ENCODE measurements at places on chromosomes 13 and 19.

DNA sequence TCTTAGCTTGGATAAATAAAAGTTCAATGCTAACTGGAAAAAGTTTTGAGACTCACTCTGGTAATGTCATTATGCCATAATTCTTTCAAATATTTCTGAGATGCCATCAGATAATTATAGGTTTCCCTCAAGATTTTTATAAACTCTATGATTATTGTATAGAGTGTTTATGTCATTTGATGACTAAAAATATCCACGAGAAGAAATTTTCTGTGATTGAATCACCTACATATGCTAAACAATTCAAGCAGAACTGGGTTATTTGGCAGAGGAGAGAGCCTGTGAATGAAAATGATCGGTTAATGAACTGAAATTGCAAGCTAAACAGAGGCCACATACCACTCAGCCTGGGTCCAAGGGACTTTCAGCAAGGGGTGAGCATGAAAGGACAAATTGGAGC is 92.6 kb upstream of the TSC22D1 start:
- no peak for DNase-seq

DNA sequence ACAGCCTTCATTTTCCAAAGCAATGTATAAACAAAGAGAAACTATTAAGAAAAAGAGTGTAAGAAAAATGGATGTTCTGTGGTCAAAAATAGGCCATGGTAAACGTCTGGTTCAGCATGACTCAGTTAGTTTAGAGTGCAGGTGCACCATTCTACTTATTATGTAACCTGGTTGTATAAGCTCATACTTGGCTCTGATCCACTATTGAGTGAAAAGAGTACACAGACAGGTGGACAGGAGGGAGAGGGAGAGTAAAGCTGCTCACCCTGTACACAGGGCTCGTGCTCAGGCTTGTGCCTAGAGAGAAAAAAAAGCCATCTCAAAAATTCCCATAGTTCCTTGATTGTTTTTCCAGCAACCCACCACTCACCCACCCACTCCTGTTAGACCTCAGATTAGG is 85.8 kb upstream of the ZNF91 start:
- DNase-seq = no peak

DNA sequence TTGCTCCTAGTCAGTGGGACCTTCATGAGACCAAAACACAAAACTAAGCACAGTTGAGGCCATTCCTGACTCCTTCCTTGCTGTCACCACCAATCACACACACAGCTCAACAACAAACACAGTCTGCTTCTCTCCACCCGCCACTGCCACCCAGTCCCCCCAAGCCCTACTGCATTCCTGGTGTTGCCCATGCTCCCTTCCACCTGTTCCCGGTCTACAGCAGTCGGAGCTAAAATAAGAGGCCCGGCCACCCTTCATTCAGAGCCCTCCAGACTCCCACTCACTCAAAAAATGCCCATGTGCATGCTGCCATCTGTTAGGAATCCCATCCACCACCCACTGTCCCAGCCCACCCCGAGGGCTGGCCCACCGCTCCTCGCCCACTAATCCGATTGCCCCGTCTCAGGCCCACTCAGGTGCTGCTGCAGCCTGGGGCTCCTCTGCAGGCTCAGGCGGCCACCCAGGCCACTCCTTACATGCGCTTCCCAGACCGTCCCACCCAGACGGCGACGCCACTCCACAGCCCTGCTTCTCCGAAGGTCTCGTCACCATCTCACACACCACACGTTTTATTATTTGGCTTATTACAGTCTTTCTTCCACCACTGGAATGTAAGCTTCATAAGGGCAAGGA is 127.6 kb downstream of the RNF17 start:
- DNase-seq = no peak

- DNase-seq = no peak
Observed at GRCh38 chr13:102945324-102945815, 99.5 kb downstream of the ERCC5 start.

- peak; percentile 39 for DNase-seq
Observed at GRCh38 chr19:861756-862580, 2.5 kb downstream of the CFD start.

GRCh38 chr19:11574689-11575088 is 2.8 kb downstream of the ACP5 start:
- DNase-seq = no peak

DNA sequence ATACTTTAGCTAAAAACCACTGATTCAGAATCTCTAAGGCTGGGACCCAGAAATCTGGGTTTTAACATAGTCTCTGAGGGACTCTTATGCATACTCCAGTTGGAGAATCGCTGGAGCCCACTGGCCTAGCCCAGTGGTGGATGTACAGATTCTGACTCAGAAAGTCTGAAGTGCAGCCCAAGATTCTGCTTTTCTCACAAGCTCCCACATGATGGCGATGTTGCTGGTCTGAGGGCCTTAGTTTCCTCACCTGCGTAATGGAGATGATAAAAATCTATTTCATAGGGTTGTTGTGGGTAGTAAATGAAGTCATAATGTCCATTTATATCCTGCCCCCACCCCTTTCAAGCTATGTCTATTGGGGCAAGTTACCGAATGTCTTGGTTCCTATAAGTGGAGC is 7.7 kb upstream of the CDADC1 start:
- no peak for DNase-seq

DNA sequence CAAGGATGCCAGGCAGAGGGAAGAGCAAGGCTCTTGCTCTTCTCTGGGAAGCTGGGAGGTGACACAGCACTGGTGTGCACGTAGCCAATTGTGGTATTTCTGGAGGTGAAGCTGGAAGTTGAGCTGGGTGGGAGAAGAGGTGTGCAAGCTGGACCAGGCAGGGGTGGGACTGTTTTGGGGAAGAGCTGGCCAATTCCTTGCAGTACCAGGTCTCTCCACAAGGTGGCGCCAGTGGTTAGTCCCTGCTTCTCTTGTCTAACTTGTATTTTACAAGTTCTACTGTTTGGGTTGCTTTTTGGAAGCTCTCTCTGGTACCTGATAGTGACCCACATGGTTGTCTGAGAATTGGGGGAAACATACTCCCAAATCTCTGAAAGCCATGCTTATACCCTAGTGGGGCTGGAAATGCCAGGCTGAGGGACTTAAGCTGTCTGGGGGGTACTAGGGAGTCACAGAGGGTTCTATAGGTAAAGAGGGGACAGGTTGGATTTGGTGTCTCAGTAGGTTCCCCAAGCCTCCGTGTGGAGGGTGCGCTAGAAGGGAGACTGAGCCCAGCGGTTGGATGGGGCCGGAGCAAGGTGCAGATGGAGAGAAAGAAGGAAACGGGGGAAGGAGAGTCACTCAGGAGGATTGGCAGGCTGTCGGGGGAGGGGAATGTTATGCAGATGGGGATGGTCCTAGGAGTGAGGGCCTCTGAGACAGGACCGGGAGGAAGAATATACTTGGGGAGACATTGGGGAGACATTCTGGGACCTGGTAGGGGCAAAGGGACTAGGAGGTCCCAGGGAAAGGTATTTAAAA is 3.0 kb downstream of the HPN start:
- no peak for DNase-seq

DNA sequence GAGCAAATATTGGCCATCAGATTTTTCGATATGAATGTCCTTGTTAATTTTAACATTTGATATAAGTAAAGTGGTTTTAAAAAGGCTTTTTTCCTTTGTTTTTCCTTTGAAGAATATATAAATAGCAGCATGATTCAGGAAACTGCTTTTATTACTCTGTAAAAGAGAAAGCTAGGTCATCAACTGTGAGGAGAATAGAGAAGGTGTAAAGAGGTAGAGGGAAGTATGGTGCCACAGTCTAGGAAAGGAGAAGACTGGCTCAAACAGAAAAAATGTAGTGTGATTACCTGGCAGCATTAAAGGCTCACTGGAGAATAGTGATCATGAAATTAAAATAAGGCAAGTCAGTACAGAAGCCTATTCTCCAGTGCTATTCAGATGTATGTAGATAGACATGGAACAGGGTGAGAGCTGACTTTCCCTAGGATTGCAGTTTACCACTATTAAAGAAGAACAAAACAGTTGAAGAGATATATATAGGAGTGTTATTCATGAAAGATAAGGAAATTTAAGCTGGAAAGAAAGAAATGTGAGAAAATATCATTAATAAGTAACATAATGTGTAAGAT is 1115.9 kb upstream of the PCDH9 start:
- DNase-seq = no peak

- no peak for DNase-seq
Observed at GRCh38 chr13:43564952-43565351, 221.8 kb downstream of the ENOX1 start.

DNA sequence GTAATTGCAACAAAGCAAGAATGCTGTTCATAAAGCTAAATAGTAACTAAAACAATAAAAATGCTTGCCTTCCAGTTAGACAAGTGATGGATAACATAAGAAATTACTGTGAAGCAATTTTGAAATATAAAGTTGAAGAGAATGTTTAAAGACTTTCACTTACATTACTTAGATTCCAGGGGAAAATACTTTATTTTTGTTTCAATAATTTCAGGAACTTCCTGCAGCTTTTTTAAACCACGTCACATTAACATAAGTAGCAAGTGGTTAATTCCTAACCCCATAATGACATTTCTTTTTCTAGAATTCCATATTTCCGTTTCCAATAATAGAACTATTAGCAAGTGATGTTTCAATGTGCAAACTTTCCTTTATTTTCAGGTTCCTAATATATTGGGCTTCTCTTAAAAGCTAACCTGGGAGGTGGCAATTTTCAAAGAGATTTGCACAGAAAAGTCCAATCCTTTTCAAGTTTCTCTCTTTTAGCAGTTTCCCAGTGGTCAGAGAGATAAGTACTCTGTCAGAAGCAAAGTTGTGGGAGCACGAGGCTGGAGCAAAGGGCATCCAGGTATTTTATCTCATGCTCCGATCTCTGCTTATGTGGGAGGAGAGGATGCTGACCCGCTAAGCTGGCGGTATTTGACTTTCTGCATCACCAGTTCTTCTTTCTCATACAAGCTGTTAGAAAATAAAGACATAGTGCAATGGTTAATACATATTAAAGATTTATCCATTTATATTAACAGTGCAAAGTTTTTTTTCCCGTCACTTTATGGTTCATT is 1025.3 kb downstream of the EFNB2 start:
- no peak for DNase-seq

DNA sequence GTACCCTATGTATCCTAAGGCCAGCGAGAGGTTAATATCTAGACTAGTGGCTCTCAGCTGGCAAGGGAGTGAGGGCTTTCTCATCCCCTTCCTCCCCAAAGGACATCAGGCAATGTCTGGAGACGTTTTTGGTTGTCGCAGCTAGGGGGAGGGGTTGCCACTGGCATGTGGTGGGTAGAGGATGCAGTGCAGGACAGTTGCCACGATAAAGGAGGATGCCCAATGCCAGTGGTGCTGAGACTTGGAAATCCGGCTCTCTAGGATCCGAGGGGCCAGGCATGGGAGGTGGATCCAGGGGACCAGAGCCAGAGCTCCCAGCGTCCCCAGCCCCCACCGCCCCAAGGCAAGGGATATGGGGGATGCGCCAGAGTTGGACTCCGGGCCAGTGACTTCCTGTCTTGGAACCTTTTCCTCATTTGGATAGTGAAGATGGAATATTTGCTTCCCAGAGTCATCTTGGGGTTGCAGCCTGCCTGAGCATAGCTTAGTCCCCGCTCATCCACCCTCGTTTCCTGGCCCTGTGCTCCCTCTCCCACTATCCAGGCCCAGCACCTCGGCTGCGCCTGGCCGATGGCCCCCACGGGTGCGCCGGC is 4.9 kb downstream of the SSC5D start:
- no peak for DNase-seq

- DNase-seq = no peak
Observed at GRCh38 chr13:114248011-114248410, 13.3 kb downstream of the CDC16 start.

DNA sequence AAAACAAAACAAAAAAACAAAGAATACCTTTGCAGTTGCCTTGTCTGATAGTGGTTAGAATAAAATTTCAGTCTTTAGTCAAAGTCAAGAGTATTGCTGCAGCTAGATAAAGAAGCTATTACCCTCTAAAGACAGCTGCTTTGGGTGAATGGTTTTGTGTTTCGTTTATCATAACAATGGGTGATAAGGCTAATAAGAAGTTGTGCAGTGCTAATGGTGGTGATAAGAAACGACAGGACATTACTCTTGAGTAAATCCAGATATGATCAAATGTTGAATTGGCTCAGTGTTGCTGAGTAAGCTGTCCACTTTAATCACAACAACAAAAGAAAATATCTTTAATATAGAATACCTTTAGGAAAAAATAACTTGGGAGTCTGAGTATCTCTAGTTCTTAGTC is 1825.3 kb downstream of the SLITRK5 start:
- DNase-seq = no peak

DNA sequence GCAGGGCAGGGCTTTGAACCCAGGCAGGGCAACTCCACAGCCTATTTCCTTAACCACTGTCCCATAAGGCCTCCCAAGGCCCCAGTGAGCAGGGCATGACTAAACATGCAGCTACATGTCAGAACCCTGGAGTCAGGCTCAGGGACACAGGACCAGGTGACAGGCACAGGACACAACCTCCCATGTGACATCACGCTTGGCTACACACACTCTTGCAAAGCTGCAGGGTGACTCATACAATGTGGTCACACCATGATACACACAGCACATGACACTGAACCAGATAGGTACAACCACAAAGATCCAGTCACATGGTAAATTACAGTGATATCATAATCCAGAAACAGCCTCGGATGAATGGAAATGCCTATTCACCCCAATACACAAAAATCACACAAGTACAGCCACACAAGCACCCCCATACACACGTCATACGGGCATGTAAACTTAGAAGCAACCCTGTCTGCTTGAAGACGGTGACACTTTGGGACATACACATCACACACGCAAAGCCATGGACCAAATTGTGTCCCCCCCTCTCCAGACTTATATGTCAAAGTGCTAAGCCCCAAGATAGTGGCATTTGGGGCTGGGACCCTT is 14.5 kb downstream of the KLK4 start:
- no peak for DNase-seq

DNA sequence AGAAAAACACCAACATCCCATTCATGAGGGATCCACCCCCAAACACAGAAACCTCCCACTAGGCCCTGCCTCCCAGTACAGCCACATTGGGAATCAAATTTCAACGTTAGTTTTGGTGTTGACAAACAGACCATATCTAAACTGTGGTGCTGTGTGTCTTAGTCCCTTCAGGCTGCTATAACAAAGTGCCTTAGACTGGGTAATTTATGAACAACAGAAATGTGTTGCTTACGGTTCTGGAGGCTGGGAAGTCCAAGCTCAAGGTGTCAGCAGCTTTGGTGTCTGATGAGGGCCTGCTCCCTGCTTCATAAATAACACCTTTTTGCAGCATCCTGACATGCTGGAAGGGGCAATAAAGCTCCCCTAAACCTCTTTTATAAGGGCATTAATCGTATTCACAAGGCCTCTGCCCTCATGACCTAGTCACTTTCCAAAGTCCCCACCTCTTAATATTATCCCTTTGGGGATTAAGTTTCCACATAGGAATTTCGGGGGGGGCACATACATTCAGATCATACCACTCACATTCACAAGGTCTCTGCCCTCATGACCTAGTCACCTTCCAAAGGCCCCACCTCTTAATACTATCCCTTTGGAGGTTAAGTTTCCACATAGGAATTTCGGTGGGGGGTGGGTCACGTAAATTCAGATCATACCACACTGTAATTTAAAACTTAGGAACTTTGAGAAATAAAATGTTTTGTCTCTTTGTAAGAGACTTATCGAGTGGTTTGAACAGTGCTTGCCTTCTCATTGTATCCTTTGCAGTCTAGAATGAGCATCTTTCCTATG is 27.5 kb downstream of the ZNF507 start:
- no peak for DNase-seq
